B cell (primary cell): ENCODE measurements at places on chromosomes 6 and 20.
A peak's percentile ranks its signal among the peaks of the same experiment; 100 is the strongest.

GRCh38 chr6:119497988-119498727, 148.6 kb upstream of the MAN1A1 start:
- DNase-seq, result no peak

DNA sequence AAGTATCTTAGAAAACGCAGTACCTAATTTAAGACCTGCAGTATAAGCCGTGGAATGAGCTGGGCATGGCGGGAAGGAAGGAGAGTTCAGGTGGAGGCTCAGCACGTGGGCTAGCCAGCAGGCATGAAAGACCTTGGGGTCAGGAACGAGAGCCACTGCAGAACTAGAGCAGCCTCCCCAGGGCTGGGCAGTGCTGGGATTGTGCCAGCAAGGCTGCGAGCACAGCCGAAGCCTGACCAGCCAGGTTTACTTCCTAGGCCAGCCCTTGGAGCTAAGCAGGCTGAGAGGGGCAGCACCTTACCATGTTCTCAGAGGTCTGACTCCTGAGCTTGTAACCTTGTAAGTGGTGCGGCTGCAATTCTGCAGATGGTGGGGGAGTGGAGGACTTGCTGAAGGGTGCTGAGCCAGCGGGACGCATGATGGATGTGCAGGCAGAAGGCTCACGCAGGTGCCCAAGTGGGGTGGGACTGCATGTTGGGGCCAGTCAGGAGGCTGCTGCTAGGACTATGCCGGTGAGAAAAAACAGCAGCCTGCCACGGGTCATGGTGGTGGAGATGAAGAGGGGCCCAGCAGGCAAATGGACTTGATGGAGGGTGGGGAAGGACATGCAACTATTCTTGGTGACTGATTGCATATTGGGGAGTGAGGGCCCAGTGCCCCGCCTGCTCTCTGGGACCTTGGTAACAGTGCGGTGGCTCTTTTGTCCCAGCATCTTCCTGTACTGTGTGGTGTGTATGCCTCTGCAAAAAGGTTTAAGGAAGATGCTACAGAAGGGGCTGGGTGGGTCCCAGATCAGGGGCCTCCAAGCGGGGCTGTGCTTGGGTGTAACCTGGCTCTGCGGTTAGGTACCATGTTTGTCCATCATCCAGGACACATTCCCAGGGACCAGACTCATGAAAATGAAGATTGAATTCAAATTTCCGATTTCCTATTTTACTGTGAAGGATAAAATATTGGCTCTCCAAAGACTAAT, 37.6 kb upstream of the IRF4 start:
- DNase-seq, result no peak

DNA sequence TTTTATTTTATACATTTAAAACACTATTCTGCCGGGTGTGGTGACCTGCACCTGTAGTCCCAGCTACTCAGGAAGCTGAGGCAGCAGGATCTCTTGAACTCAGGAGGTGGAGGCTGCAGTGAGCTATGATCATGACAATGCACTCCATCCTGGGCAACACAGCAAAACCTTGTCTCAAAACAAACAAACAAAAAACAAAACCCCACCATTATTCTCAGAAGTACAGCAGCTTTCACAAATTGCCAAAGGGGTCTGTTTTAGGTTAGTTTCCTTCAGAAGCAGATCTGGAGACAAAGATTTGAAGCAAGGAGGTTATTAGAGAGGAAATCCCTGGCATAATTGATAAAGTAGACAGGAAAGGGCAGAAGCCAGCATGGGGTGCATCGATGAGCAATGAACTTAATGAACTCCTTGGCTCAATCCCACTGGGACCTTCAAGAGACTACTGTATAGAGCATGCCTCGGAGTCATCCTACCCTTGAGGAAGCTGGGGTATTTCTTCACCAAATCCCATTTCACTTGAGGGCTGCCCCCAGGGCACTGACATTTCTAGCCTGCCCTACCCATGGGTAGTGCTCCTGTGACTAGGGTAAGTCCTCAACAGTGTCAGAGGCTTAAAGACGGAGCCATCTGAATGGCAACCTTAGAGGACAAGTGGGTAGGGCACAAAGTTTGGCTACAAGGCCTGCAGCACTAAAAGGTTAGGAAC, 43.2 kb upstream of the DDR1 start:
- DNase-seq, result no peak

DNA sequence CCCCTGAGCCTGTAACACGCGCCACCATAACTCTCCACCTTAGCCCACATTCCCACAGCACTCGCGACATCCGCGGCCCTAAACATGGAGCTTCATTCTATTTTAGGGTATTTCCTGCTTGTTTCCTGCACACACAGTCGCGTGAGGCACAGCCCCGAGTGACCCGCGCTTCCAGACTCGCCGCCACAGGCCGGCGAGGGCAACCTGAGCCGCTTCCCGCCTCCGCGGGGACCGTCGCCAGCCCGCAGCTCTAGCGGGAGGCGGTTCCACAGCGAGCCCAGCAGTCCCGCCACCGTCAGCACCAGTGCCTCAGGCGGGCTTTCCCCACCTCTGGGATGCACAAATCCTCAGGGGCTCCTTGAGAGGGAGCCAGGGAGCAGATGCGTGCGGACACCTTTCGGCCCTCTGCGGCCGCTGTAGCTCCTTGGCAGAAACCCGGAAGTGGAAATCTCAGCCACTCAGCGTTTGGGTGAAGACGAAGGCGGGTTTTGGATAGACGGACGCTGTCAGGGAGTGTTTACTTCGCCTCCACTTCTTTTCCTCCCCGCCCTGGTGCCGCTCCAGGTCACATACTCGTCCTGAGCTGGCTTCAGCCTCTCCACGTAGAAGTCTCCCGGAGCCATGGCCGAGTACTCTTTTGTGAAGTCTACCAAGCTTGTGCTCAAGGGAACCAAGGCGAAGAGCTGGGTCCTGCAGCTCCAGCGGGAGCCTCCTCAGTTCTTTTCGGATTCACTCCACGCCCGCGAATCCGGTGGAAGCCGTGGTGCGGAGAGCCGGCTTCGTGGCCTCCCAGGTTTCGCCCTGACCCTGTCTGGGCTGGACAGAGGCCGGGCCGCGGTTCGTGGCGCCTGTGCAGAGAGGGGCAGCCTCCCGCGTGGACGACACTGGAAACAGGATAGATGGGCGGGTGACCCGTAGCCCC, 2177.4 kb upstream of the DEFB115 start:
- peak; percentile 24 for DNase-seq

- no peak for DNase-seq
Measured at GRCh38 chr6:101402622-101403031, 9.1 kb downstream of the GRIK2 start.

GRCh38 chr6:80357674-80358073, 251.2 kb downstream of the BCKDHB start:
- no peak for DNase-seq

GRCh38 chr6:89045576-89045975, 35.0 kb upstream of the PNRC1 start:
- no peak for DNase-seq

GRCh38 chr20:41047975-41048305, 19.3 kb downstream of the TOP1 start:
- DNase-seq, result peak; percentile 75

DNA sequence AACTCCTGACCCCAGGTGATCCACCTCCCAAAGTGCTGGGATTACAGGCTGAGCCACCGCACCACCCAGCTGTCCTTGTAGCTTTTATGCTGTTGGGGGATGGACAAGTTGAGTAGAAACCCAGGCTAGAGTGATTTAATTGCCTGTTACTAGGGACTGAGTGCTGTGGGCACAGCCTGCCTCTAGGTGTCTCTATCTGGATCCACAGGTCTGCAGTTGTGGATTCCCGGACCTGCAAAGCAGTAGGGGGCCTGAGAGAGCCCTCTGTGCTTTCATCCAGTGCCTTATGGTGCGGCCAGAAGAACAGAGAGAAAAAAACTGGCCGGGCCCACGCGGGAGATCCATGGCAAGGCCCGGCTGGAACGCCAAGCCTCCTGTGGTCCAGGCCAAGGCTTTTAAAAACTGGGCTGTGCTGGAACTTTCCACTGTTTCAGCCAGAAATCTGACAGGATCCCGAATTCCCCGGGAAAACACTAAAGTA, 5.2 kb downstream of the SIRPA start:
- DNase-seq, result peak; percentile 52

DNA sequence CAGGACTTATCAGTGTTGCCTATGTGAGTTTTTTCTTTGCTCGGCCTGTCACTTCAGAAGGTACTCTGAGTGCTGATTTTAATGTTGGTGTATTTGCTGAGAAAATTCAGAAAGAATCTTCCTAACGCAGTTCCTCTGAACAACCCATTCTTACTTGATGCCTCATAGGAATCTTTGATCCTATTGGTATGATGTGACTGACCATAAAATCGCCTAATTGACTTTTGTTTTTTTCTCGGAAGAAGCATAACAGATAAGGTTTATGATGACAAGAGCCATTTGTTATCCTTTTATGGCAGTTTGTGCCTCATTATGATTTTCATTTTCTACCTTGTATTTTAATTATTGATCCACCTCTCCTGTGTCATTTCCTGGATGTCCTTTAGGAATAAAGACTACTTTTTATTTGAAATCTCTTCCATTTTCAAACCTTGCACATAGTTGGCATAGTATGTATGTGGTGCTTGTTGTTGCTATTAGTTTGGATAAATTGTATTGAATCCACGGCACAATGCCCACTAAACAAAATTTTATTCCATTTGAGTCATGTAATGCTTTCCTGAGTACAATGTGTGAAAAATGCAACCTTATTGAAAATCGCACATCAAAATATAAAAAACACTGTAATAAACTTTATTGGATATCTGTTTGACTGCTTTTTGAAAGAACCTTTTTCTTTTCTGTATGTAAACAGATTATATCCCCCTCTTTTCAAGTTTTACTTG, 37.3 kb downstream of the LRRC1 start:
- DNase-seq, result no peak

DNA sequence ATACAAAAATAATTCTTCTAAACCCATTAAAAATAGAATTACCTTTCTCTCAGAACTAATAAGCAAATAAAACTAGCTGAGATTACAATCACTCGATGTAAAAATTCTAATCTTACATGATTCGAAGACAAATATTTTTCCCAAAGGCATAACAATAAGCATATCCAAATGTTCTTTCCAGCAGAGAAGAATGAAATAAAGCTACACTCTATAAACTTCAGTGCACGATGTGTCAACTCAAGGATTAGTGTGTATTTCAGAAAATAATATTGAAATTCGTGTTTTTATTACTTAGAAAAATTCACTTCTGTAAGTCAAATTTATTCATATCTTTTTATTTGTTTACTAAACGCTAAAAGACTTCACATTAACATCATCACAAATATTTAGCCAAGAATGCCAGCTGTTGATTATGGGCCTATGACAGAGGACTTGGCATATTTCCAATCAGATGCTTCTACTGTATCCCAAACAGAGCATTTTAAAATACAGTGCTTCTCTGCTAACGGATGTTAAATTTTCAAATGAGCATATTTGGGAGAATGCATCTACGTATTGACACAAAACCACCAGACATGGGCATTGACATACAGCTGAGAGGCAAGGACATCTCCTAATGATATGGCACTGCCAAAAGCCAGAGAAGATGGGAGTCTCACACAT, 54.7 kb upstream of the PDE7B start:
- no peak for DNase-seq

- DNase-seq, result no peak
Measured at GRCh38 chr20:40646361-40646760, 42.7 kb downstream of the MAFB start.

DNA sequence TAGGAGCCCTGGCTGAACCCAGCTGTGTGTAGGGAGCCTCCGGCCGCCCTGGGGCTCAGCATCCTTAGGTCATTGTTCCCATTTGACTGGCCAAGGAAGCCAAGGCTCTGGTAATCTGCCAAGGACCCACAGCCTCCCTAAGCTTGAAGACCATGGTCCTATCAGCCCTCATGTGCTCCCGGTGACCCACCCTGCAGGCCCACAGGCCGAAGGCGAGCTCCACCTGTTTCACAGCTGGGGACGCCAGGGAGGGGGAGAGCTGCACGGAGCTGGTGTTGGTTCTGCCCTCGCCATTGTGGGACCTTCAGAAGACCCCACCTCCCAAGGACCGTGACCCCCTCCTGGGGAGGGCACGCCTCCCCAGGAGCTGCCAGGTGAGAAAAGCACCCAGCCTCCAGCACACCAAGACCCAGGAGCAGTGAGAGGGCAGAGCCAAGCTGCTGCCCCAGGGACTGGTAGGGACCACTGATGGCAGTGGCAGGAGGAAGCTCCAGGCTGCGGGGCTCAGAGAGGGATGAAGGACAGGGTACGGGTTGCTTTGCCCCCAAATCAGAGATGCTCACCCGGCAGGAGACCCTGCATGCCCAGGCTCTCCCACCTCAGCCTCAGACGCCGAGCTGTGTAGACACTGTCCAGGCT, 30.7 kb upstream of the MRGBP start:
- DNase-seq, result no peak

- no peak for DNase-seq
Measured at GRCh38 chr20:44651434-44651683, 140 bp downstream of the ADA start.

- DNase-seq, result no peak
Measured at GRCh38 chr6:170034294-170034693, 256.6 kb downstream of the DLL1 start.

GRCh38 chr6:13425270-13425873, 62.0 kb downstream of the GFOD1 start:
- no peak for DNase-seq

DNA sequence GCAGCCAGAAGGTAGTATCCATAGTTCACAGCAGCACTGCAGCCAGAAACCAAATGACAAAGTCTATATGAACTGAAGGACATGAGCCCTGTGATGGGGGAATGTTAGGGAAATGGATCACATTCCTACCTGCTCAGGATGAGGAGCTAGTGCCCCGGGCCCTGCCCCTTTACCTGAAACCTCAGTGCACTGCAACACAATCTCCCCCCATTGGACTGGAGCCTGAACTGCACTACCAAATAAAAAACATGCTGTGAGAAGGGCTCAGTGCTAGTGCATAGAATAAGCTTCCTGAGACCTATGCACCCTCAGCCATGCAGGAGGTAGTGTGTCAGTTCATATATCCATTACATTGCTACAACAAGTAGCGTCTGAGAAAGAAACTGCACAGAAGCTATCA, 477.8 kb downstream of the HACE1 start:
- DNase-seq, result no peak

GRCh38 chr20:8860011-8860495, 208.8 kb upstream of the PLCB4 start:
- DNase-seq, result no peak

GRCh38 chr6:144585217-144585814, 300.2 kb downstream of the UTRN start:
- peak; percentile 31 for DNase-seq

DNA sequence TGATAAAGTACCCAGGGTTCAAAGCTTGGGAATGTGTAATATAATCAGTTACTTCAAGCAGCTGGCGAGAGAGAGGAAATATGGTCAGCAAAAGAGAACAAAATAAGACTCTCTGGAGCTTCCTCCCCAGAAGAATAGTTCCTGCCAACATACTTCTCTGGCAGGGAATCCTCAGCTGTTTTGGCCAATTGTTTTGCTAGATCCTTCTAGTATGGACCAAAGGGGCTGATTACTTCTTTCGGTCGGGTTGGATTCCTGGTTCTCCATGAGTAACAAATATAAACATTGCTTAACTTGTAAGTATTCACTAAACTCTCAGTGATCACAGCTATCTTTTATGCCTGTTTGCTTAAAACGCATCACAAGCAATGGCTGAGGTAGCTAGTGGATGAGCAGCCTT, 31.4 kb upstream of the FBXO9 start:
- DNase-seq, result no peak
